Esophagus squamous epithelium (tissue), 5 donors: ENCODE measurements at places on chromosomes 2 and 18.

GRCh38 chr2:135167273-135167672 lies 115.2 kb downstream of the RAB3GAP1 start:
- peaks cover 11% of the 10 kb centered on the region for H3K36me3 ChIP-seq
- no peak for DNase-seq
- H3K4me1 ChIP-seq: no peaks in the 10 kb centered on the region
- H3K4me3 ChIP-seq: no peak overlapping the region

DNA sequence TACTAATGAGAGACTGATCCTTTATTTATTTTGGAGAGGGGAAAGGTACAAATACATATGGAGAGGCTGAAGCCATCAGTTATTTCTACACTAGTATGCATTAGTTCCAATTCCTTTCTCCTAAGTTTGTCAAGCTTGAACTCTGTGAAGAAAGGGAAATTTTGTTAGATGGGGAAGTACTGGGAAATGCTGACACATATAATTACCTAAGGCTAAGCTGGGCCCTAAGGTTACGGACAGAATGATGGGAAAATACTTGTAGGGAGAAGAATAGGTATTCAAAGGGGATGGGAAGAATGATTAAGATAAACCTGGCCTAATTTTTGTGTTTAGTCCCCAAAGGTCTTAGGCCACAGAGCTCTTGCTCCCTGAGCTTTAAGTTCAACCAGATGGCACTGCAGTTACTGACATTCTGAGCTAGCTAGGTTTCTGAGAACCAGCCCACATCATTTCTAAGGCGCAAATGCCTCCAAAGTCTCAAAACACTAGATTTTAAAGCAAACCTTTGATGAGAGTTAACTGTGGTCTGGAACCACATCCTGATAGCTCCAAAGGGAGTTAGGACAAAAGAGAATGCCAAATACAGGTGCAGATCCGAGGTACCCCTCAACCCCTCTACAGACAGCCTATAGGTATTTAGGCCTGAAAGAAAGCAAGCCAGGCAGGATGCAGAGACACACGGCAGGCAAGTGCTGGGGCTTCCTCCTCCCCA lies 2.7 kb downstream of the TMEM163 start:
- no peak for DNase-seq
- peaks cover 99% of the 10 kb centered on the region for H3K27me3 ChIP-seq
- H3K4me1 ChIP-seq: peaks cover 9% of the 10 kb centered on the region
- H3K27ac ChIP-seq: no peak overlapping the region
- no peaks in the 10 kb centered on the region for H3K36me3 ChIP-seq
- no peak overlapping the region for H3K4me3 ChIP-seq

- H3K27ac ChIP-seq: no peak overlapping the region
- no peak for DNase-seq
- H3K27me3 ChIP-seq: peaks cover 54% of the 10 kb centered on the region
- H3K4me1 ChIP-seq: peaks cover 30% of the 10 kb centered on the region
These were observed 67.1 kb upstream of the CTDP1 start for GRCh38 chr18:79612291-79613108.

DNA sequence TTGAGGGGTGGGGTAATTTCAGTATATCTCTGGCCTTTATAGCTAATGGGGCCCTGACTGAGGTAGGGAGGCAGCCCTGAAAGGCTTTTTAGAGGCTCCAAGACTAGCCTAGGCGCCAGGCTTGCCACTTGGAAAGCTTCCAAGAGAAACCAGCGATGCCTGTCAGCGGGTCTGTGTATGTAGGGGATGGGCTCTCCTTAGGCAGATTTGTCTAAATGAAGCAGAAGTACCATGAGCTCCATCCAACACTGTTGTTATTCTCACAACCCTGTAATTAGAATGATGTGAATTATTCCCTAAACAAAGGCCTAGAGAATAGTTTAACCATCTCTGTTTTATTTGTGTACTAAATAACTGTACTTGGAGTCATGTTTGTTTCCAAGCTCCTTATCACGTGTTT lies 138.1 kb downstream of the B3GNT2 start:
- no peak overlapping the region for H3K4me3 ChIP-seq
- H3K27ac ChIP-seq: no peak overlapping the region

GRCh38 chr18:77905449-77906055 lies 655.9 kb downstream of the GALR1 start:
- no peaks in the 10 kb centered on the region for H3K27me3 ChIP-seq
- DNase-seq: no peak
- H3K27ac ChIP-seq: no peak overlapping the region
- H3K4me3 ChIP-seq: no peak overlapping the region
- no peaks in the 10 kb centered on the region for H3K36me3 ChIP-seq
- H3K4me1 ChIP-seq: peaks cover under 1% of the 10 kb centered on the region

DNA sequence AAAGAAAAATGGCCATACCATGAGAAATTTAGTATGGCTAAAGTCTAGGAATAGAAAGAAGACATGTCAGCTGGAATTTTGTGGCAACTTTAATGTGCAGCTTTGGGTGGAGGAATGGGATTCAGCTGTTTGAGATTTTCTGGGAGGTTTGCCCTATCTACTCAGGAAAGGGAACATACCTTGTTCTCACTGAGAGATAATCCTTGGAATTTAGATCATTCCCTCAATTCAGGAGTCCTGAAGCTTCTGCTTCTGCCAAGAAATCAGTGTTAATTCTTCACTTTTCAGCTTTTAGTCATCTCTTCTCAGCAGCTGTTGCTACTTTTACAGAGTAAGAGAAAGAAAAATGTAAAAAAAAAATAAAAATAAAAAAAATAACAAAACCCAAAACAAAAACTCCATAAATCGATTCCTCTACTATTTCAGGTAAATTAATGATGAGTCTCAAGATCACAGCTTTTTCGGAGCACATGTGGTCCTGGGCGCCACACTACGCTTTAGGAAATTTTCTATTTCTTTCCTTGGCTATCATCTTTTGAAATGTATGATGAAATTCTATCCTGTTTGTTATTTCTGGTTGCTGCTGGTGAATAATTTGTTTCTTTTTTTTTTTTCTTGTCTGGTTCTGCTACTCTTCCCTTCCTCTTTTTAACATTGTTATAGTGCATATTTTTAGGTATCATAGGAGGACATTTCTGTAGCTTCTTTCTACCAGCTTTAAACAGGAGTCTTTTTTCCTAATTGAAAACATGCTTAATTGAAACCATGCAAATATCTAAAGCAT lies 18.9 kb upstream of the BAZ2B start:
- no peaks in the 10 kb centered on the region for H3K4me1 ChIP-seq
- no peak overlapping the region for H3K27ac ChIP-seq
- H3K27me3 ChIP-seq: no peaks in the 10 kb centered on the region
- H3K4me3 ChIP-seq: no peak overlapping the region

DNA sequence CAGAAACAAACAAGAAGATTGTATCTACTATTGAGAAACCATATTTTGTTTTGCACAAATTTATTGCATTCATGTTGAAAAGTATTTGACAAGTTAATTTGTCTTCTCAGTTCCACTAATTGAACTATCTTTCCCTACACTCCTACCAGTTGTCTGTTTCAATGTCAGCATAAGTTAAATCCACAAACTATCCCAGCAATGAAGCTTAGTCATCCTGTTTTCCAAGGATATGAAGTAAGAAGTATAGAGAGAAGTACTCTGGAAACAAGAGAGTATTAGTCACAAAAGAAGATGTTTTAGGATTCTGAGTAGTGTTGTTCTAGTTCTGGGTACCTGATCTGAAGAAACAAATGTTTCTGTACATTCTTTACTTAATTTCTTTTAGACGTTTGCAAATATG lies 261.6 kb upstream of the ZNF804A start:
- no peak overlapping the region for H3K4me3 ChIP-seq
- no peaks in the 10 kb centered on the region for H3K4me1 ChIP-seq
- no peaks in the 10 kb centered on the region for H3K36me3 ChIP-seq
- H3K27ac ChIP-seq: no peak overlapping the region
- no peaks in the 10 kb centered on the region for H3K27me3 ChIP-seq

- peaks cover 30% of the 10 kb centered on the region for H3K4me1 ChIP-seq
- no peaks in the 10 kb centered on the region for H3K36me3 ChIP-seq
- no peak overlapping the region for H3K27ac ChIP-seq
- H3K27me3 ChIP-seq: no peaks in the 10 kb centered on the region
- no peak for DNase-seq
- no peak overlapping the region for H3K4me3 ChIP-seq
These were observed 119.0 kb downstream of the SMAD7 start for GRCh38 chr18:48831802-48832201.

DNA sequence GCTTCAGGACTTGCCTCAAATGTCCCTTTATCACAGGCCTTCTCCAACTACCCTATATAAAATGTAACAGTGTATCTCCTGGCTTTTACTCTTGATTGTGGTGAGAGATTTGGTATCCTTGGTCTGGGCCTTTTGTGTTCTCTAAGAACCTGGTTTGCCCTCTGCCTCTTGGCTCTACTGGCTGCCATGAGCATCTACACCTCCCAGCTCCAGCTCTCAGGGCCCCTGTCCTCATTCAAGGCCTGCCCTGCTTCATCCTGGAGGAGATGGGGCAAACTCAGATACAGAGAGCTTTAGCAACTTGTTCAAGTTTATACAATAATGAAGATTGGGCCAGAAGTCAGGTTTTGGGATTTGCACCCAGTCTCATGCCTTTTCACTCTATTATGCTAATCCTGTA lies 45.0 kb downstream of the QPCT start:
- H3K4me1 ChIP-seq: peaks cover 32% of the 10 kb centered on the region
- no peaks in the 10 kb centered on the region for H3K36me3 ChIP-seq
- DNase-seq: no peak
- H3K27me3 ChIP-seq: no peaks in the 10 kb centered on the region
- H3K4me3 ChIP-seq: no peak overlapping the region

DNA sequence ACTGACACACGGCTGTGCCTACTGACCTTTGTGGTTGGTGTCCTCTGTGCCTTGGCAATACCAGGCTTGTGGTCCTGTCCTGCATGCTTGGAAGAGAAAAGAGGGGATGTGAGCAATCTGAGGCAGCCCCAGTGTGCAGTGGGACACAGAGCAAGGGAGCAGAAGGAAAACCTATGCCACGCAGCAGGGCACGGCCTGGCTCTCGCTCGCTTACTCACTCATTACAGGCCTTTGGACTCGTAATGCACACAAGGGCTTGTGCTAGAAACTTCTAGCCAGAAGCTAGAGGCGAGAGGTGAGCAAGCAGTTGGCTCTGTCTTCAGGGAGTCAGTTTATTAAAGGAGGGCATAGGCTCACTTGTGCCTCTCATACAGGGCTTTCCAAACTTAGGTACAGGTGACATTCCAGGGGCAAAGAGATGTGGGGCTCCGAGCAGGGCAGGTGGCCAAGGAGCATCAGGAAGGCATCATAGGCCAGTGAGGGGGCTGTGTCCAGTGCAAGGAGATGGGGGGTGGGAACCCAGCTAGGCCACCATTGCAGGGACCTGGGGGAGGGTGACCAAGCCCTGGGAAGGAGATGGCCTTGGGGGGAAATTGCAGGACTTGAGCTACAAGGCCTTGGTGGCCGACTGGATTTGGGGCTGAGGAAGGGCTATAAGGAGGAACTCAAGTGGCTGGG lies 100.8 kb downstream of the DYSF start:
- H3K4me1 ChIP-seq: no peaks in the 10 kb centered on the region
- no peaks in the 10 kb centered on the region for H3K36me3 ChIP-seq
- DNase-seq: no peak

DNA sequence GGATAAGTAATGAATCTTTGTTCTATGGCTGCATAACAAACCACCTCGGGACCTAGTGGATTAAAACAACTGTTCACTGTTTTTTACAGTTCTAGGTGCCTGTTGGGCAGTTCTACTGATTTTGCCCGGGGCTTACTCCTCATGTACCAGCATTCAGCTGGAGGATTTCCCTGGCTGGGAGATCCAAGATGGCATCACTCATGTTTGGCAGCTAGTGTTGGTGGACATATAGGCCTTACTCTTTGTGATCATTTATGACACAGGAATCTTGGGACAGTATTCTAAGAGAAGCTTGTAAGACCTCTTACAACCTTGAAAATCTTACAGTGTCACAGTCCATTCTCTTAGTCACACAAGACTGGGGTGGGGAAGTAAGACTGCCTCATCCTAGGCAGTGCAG lies 4.6 kb downstream of the MARCHF7 start:
- peaks cover 82% of the 10 kb centered on the region for H3K4me1 ChIP-seq
- no peak for DNase-seq
- peak overlapping the region; percentile 72 for H3K27ac ChIP-seq
- peaks cover 61% of the 10 kb centered on the region for H3K36me3 ChIP-seq

DNA sequence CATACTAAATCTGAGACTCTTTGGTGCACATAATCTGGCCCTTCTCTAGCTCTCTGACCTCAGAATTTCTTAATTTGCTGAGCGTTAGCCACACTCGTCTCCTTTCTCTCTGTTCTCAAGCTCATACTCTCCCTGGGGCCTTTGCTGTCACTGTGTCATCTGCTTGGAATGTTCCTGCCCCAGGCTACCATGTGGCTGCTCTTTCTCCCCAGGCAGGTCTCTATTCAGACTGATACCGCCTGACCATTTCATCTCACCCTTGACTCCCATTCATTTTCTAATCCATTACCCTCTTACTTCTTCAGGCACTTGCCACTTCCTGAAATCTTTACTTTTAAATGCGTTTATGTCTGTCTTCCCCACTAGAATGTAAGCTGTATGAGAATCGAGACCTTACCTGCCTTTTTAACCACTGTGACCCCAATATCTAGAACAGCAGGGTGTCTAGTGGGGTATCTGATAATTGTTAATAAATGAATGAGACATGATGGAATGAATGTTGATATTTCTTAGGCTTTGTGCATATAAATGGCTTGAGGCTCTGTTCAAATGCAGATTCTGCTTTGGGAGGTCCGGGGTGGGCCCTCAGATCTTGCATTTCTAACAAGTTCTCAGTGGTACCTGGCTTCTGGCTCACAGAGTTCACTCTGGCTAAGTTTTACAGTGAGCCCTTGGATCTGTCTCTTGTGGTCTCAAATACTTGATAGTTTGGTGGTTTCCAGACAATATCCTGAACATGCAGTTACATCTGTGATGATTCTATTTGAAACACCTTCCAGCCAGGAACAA lies 89.9 kb upstream of the EPC2 start:
- no peak overlapping the region for H3K4me3 ChIP-seq
- no peak for DNase-seq
- no peak overlapping the region for H3K27ac ChIP-seq
- H3K36me3 ChIP-seq: no peaks in the 10 kb centered on the region
- no peaks in the 10 kb centered on the region for H3K27me3 ChIP-seq

- no peak overlapping the region for H3K4me3 ChIP-seq
- no peak for DNase-seq
- no peak overlapping the region for H3K27ac ChIP-seq
- H3K4me1 ChIP-seq: no peaks in the 10 kb centered on the region
These were observed 85.4 kb downstream of the DPP4 start for GRCh38 chr2:161988589-161988988.

GRCh38 chr2:143524119-143524553 lies 394.9 kb downstream of the ARHGAP15 start:
- DNase-seq: no peak
- peaks cover 23% of the 10 kb centered on the region for H3K4me1 ChIP-seq
- no peaks in the 10 kb centered on the region for H3K36me3 ChIP-seq
